Activated CD4-positive, alpha-beta T cell treated with anti-CD3 and anti-CD28 coated beads, Interleukin-2, Interleukin-4, amounts not matched to agents 100 ng/mL and 50 ng/mL, durations not matched to agents 16 hours and 8 hours (primary cell): ENCODE measurements at places on chromosomes 6 and 20.

DNA sequence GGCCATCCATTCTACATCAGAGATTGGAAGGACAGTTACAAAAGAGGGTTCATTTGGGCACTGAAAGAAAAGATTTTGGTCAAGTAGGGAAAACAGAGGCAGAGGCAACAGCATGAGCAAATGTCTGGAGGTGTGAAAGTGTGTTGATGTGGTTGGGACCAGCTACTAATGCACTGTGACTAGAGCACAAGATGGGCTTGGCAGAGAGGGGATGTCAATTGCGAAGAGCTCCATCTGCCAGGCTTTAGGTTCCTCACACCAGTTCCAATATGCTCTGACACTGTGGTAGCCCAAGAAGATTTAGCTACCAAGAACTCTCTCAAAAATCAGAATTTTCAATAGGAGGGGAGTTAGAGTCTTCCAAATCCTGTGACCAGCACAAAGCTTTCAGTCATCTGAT lies 42.1 kb downstream of the TRAF3IP2 start:
- DNase-seq, result no peak

- DNase-seq, result peak; percentile 87
Observed at GRCh38 chr6:159038914-159039884, 5.6 kb downstream of the TAGAP start.

GRCh38 chr6:169653691-169654090 lies 48.1 kb downstream of the WDR27 start:
- no peak for DNase-seq

- DNase-seq, result no peak
Observed at GRCh38 chr20:63267691-63268090, 4.9 kb upstream of the ARFGAP1 start.

DNA sequence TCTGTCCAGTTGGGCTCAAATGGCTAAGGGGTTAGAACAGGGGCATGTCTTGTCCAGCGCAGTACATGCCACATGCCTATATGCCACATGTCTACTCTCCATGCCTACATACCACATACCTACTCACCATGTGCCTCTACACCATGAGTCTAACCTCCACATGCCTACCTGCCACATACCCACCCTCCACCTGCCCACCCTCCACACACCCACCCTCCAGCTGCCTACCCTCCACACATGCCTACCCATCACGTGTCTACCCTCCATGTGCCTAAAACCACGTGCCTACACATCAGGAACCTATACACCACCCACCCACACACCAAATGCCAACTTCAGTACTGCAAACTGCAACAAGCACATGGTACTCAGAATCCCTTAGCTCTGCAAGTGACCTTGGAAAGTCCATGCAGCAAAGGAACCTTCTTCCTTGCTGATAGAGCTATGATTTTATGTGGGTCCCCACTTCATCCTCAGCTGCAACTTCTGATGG lies 113.0 kb upstream of the CST7 start:
- no peak for DNase-seq

DNA sequence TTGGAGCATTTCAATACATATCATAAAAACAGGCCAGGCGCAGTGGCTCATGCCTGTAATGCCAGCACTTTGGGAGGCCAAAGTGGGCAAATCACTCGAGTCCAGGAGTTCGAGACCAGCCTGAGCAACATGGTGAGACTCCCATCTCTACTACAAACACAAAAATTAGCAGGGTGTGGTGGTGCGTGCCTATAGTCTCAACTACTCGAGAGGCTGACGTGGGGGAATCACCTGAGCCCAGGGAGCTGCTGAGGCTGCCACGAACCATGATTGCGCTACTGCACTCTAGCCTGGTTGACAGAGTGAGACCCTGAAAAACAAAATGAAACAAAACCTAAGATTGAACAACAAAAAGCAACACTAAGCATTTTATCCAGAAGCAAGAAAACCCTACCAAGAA lies 47.2 kb downstream of the BACH2 start:
- DNase-seq, result peak; percentile 29

DNA sequence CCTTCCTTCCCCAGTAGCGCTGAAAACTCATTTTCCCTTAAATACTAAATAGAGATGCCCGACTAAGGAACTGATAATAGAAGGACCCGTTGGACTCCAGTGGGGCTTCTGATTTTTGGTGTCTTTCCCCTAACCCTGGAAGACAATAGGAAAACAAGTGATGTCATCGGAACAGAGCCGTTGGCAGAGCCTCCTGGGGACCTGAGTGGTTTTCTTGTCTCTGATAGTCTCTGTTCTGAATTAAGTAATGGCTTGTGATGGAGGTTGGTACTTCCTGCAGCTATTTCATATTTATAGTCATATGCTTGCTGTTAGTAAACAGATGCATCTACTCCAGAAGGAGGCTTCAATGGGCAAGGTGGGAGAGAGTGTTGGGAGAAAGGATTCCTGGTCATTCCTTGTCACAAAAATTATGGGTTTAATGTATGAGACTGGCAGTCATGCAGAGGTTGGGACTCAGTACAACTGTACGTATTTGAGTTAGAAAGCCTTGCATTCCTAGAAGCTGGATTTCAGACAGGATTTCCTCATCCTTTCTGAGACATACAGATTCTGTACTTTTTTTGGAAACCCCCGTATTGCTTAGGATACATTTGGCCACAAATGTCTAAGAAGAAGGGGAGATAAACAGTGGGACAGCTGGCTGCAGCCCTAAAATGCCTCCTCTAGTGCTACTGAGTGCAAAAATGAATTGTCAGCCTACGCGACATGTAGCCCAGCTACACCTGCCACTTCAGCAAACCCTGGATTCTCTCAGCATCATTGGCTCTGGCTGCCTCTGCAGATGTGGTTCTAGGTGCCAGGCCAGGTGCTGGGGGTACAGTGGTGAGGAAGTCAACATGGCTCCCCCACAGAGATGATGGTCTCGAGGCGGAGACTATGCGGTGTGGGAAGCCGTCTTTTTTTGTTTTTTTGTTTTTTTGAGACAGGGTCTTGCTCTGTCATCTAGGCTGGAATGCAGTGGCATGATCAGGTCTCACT lies 38.1 kb downstream of the CDS2 start:
- no peak for DNase-seq

DNA sequence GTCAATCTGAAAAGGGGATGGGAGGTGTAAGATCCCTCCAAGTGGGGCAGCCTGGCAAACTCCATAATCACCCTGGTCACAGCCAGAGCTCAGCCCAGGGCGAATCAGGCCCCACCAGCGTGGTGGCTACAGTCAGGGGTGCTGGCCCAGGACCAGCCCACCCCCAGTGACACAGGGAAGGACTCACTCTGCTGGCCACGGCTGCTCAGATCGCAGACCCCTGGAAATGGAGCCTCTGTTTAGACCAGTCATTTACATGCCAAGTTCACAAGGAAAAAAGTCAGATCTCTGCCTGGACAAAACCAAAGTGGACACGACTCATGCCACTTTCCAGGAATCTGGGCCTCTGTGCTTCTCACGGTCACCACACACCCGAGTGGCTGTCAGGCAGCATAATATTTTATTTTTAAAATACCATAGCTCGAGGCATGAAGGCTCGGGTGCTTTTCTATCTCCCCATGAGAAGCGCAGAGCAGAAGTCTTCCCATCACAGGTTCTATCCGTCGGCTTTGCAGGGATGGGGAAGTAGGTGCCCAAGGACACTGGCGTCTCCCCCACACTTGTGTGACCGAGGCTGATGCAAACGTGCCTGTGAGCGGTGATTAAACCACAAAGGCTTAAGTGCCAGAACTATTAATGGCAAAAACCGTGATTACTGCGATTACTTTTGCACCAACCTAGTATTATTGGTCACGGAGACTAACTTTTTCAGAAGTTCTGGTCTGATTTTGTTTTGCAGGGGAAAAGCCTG lies 13.0 kb downstream of the PXDC1 start:
- DNase-seq, result no peak
